ENCODE measurements at places on chromosomes 7 and 10.

- no peak for DNase-seq
Measured at GRCh38 chr10:11358011-11358410, 253.4 kb downstream of the USP6NL start.

DNA sequence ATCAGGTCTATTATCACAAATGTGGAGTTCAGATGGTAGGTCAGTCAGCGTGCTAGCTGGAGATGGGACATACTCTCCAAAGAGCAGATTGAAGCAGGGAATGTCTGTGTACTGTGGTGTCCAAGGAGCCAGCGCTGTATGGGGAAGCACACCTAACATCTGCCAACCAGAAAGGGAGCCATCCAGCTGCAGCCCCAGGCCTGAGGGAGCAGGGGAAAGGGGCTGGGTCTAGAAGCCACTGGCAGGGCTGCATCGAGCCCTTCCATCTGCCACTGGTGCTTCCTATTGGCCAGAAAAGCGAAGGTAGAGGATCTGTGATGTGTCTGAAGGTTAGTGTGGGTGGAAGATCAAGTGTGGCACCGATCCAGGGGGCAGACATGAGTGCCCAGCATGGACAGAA, 8.0 kb upstream of the RAMP3 start:
- no peak for DNase-seq

- no peak for DNase-seq
Measured at GRCh38 chr10:110103921-110104461, 96.2 kb downstream of the ADD3 start.

DNA sequence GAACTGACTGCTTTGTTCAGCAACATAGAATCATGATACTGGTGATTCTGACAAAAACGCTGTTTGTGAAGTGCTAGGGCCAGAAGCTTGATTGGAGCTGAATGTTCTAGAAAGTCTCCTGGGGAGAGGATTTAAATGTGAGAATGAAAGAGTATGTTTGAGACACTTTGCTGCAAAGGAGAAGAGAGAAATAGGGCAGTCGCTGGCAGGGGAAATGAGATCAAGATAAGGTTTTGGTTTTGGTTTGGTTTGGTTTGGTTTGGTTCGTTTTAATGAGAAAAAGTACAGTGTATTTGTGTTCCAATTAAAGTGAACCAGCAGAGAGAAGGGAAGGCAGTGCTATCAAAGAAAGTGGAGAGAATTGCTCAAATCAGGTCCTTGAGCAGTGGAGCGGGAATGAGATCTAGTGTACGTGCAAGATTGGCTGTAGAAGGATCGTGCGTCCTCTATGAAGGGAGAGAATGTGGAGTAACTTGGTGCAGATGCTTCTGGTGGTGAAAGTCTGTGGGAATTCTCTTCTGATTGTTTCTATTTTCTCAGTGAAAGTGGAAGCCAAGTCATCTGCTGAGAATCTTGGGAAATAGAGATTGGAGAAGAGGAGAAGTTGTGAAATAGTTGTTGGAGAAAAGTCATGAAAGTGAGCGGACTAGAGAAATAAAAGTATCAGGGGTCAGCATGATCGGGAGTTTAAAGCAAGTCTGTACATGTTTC, 270.5 kb downstream of the CCDC3 start:
- DNase-seq = no peak

- DNase-seq = no peak
Measured at GRCh38 chr10:3136763-3137611, 35.6 kb downstream of the PITRM1 start.

DNA sequence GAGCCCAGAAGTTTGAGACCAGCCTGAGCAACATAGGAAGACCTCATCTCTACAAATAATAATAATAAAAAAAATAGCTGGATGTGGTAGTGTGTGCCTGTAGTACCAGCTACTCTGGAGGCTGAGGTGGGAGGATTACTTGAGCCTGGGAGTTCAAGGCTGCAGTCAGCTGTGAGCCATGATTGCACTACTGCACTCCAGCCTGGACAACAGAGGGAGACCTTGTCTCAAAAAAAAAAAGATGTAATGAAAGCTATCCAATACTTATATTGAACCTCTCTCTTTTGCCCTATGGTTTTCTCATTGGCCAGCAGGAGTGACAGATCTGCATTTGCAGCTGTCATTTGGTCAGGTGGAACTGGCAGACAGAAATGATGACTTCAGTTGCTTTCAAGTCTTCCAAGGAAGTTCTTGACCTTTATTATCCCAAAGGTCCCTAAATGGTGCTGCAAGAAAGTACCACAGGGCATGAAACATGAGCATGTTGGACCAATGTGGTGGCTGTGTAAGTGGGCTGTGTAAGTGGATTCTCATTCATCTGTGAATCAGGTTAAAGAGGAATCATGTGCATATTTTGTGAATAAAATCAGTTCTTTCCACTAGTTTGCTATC, 99.4 kb downstream of the CALD1 start:
- no peak for DNase-seq

DNA sequence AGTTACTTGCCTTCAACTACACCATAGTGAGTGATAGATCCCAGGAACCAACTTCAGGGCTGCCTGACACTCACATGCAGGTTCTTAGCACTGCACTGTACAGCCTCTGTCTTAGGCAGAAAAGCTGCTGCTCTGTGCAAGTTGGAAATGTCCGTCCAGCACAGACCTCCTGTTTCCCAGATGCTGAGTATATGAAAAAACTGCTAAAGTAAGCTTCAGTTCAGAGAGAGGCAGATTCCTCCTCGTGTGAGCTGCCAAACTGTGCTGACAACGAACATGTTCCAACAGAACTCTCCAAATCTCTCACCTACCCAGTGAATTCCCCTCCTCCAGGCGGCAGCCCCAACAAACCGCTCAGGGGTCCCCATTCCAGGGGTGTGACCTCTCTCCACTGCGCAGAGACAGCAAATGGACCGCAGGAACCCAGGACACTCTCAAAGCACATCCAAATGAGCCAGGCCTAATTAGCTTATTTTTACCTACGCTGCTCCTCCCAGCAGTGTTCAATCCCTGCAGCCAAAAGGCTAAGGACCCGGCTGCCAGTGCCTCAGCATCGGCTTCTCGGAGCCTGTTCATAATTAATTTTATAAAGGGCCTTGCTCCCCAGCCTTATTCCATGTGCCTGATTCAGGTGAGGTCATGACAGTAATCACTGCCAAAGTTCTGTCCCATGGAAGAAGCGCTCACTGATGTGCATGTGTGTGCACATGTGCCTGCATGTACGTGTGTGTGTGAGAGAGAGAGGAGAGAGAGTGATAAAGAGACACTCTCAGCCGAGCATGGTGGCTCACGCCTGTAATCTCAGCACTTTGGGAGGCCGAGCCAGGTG, 159.5 kb upstream of the AUTS2 start:
- no peak for DNase-seq

All from activated T-helper 1 cell treated with anti-CD3 and anti-CD28 coated beads, Interleukin-2, amount 50 U/mL, for 16 hours (primary cell).